ENCODE measurements at places on chromosomes 7 and 10. TPM values are rescaled to one million over a fixed set of nuclear protein-coding genes. Genes with fewer than 3 reads are reported as not detected.

DNA sequence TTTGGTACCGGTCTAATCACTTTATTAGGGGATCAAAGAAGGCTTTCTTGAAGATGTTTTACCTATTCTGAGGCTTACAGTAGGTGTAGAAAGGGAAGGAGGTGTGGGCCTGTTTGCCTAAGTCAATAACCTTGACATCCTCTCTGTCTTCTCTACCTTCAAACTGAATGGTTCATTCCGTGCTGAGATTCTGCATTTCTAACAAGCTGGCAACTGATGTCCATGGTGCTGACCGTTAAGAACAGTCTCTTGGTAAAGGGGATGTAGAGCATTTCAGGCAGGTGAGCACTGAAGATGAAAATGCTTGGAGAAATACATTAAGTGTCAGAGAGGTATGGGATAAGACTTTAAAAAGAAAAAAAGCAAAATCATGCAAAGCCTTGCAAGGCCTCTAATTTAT is 51.5 kb upstream of the DGKB start:
- H3K4me3 ChIP-seq = no peak overlapping the region
- DNase-seq = no peak
- no peaks in the 10 kb centered on the region for H3K4me1 ChIP-seq
- no peak overlapping the region for H3K27ac ChIP-seq

- H3K4me3 ChIP-seq = no peak overlapping the region
- no peaks in the 10 kb centered on the region for H3K27me3 ChIP-seq
- peak; percentile 76 for DNase-seq
- no peaks in the 10 kb centered on the region for H3K36me3 ChIP-seq
- H3K27ac ChIP-seq = peak overlapping the region; percentile 46
- peaks cover 86% of the 10 kb centered on the region for H3K4me1 ChIP-seq
Measured at GRCh38 chr10:62043421-62044021, 142.0 kb downstream of the ARID5B start.

DNA sequence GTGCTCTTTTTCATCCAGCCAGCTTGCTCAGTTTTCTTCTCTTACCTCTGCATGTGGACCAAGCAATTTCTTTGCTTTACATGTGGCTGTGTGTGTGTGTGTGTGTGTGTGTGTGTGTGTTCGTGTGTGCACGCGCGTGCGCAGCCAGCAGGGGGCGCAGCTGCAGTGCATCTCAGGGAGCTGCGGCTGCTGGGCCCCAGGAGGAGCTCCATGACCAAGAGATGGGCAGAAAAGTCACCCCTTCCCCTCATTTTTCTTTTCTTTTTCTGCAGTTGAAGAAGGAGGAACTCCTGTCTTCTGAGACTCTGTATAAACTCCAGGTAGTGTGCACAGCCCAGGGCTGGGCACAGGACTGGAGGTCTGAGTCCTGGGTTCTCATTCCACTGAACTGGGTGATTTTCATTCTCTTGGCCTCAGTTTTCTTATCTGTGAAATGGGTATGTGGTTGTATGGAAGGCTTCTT is 41.8 kb downstream of the BLNK start:
- no peak overlapping the region for H3K27ac ChIP-seq
- no peak overlapping the region for H3K4me3 ChIP-seq
- no peaks in the 10 kb centered on the region for H3K27me3 ChIP-seq
- no peaks in the 10 kb centered on the region for H3K4me1 ChIP-seq

The SUN3 gene
- polyA plus RNA-seq = not detected
